CD4-positive, CD25-positive, alpha-beta regulatory T cell (primary cell): ENCODE measurements at places on chromosomes 4 and X.
A peak's percentile ranks its signal among the peaks of the same experiment; 100 is the strongest.

DNA sequence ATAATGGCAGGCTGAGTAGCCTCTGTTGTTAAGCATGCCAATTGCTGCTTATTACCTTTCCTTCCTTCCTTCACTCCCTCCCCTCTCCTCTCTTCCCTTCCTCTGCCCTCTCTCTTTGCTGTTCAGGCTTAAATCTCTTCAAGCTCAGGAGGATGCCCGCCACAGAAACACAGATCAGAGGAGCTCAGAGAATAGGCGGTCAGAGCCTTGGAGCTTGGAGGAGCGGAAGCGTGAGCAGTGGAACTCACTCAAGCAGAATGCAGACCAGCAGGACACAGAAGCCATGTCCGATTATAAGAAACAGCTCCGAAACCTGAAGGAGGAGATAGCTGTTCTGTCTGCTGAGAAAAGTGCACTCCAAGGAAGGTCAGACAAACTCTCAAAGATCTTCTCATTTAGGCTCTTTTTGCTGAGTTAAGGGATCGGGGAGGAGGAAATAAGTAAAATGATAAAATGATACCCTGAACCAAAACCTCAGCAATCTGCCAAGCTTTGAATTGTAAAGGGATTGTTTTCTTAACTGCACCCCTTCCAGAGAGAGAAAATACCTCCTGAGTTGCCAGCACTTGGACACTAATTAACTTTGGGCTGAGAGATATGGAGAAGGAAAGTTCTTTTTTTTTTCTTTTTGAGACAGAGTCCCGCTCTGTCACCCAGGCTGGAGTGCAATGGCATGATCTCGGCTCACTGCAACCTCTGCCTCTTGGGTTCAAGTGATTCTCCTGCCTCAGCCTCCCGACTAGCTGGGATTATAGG lies 20.9 kb downstream of the SPATA18 start:
- no peaks in the 10 kb centered on the region for H3K36me3 ChIP-seq
- no peak overlapping the region for H3K27ac ChIP-seq
- H3K4me3 ChIP-seq = no peak overlapping the region
- H3K27me3 ChIP-seq = peaks cover 6% of the 10 kb centered on the region
- H3K4me1 ChIP-seq = no peaks in the 10 kb centered on the region

DNA sequence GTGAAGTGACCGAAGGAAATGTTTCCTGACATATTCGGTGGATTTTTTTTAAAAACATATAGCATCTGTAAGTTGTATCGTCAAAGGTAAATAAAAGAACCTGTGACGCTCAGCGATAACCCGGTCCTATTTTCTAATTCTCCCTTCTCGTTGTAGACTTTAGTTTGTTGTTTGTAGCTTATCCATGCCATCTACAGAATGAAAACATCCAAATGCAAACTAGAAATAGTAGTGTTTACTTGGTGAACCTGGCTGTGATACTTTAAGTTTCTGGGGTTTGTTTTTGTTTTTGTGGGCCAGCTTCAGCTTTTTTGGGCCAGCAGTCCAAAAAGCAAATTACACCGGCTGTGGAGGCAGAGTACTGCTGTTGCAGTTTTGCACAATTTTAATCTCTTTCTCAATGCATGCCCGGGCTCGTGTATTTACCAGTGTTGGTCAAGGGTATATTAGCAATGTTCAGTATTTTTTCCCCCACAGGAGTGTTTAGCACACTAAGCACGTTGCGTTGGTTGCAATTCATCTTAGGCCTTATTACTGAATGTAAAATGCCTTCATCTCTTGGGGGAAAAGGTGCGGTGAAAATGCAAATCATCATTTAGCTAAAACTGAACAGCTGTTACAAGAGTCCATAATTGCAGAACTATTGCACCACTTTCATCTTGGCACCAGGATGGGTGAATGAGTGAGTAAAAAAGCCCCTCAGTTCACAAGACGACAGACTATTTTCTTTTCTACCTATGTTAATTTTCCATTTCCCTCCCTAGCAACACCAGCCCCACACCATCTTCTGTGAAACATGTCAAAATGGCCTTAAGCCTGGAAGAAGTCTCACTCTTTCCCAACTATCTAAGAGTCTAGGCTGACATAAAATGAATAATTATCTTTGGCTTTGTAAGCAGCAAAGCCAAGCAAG lies 1.7 kb upstream of the CNOT6L start:
- H3K4me1 ChIP-seq = peaks cover 45% of the 10 kb centered on the region
- H3K27me3 ChIP-seq = no peaks in the 10 kb centered on the region
- peak overlapping the region; percentile 99 for H3K27ac ChIP-seq

DNA sequence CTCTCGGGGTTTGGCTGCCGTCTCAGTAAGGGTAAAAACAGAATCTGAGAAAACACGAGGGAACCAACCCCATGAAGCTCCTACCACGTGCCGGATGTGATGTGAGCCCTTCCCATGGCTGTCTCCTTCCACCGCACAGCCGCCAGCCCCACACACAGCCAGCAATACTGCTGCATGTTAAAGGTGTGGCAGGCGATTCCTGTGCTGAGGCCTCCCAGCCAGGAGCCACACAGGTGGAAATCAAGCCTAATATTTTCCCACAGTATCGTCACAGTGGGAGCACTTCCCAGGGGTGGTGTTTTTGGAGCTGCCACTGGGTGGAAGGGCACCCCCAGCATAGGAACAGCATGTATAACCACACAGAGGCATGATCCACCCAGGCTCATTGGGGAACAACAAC lies 77.5 kb downstream of the SLC2A9 start:
- no peaks in the 10 kb centered on the region for H3K27me3 ChIP-seq
- H3K4me3 ChIP-seq = no peak overlapping the region
- no peaks in the 10 kb centered on the region for H3K4me1 ChIP-seq
- DNase-seq = no peak
- no peaks in the 10 kb centered on the region for H3K36me3 ChIP-seq
- H3K27ac ChIP-seq = no peak overlapping the region

GRCh38 chr4:25930731-25931354 lies 16.8 kb downstream of the SMIM20 start:
- peaks cover 5% of the 10 kb centered on the region for H3K36me3 ChIP-seq
- H3K27ac ChIP-seq = no peak overlapping the region
- no peak overlapping the region for H3K4me3 ChIP-seq
- no peak for DNase-seq

DNA sequence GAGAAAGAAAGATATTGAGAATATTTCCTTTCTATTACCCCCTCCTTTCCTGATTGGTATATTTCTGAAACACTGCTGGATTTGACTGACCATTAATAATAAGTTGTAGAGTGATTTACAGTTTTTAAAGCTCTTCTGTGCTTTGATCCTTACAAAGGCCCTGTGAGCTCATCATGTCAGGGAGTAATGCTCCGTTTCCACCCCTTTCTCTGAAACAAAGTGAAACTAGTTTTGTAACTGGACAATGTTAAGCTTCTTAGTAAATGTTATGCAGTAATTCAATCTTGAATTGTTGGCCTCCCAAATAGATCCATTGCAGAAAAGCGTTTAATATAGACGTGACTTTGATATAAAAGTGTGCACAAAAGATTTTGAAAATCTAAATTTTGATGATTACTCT lies 190.1 kb upstream of the GNPDA2 start:
- no peak overlapping the region for H3K27ac ChIP-seq
- H3K4me1 ChIP-seq = no peaks in the 10 kb centered on the region
- H3K4me3 ChIP-seq = no peak overlapping the region
- DNase-seq = no peak
